ENCODE measurements at places on chromosomes 1 and 21.

- DNase-seq, result no peak
Measured at GRCh38 chr1:63742526-63742925, 31.3 kb upstream of the ROR1 start.

DNA sequence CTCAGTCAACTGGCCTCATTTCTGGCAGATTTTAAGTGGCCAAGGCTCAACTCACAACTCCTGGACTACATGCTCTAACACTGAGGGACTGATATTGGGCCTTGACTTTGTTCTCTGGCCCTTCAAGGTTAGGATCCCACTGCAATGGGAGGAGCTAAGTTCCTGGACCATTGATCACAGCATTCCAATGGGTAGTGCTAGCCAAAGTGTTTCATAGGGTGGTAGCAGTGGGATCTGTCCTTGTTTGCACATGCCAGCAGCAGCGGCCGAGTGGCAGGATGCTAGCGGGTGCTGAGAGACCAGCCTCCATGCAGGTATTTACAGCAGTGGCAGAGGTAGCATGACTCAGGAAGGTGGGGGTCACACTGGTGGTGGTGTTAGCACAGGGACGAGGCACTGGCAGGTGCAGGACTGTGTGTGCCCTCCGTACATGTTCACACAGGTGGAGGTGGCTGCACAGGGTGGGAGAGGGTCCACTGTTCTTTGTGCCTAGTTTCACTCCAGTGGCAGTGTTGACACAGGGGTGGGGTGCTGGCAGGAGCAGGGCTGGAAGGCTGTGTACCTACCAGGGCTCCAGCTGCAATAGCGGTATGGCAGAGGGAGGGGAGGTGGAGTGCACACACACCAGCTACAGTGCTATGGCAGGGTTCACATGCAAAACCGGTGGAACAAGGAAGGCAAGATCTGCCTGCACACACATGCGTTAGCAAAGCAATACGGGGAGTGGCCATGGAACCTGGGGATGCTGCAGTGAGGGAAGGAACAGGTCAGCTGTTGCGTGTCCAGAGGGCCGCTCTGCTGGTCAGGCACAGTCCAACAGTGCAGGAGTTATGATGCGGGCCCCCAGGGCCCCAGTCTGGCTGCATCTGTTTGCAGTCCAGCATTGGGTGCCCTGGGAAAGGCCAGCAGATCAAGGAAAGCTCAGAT lies 51.7 kb downstream of the COL24A1 start:
- DNase-seq, result no peak

DNA sequence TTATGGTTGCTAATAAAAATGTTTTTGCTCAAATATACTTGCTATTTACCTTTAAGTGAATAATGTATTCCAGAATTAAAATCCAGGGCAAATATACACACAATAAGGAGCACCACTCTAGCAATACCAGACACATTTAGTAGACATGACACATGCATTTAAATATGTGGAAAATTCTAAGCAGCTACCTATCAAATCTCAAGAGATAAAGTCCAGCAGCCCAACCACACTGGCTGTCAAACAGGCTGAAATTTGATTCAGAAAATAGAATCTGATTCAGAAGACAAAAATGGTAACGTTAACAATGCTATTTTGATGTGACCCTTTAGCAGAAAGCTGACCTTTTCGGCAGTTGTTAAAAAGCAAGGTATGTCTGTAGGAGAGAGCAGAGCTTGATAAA lies 42.3 kb downstream of the PLEKHO1 start:
- DNase-seq, result no peak

DNA sequence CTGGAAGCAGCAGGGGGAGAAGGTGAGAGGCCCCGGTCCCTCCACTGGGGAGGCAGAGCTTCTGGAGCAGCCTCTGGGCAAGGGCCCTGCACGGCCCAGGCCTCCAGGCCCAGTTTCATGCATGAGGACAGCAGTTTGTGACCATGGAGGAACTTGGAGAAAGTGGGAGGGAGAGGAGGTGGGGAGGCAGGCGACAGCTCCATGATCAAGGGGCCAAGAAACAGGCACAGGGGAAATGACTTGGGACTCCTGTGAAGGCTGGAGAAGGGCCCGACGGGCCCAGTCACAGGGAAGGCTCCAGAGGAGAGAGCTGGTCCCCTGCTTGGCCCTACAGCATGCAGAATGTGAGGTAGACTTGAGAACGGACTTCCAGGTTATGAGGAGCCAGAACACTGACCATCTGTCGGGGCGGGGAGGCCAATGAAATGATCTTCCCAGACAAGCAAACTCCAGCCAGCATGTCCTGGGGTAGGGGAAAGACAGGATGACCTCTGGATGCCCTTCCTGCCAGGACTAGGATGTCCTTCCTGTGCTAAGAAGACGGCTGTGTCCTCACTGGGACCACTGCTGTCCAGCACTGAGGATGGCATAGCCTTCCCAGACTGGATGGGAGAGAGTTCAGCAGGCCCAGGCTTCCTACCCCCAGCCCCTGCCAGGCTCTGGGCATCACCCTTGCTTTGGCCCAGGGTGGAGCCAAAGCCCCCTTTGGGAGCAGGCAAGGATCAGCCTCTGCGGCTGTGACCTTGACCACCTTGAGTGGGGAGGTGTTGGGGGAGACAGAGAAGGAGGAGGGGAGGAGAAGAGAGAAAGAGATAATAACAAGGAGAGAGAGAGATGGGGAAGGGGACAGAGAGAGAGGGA lies 548.2 kb downstream of the PTPRU start:
- no peak for DNase-seq

DNA sequence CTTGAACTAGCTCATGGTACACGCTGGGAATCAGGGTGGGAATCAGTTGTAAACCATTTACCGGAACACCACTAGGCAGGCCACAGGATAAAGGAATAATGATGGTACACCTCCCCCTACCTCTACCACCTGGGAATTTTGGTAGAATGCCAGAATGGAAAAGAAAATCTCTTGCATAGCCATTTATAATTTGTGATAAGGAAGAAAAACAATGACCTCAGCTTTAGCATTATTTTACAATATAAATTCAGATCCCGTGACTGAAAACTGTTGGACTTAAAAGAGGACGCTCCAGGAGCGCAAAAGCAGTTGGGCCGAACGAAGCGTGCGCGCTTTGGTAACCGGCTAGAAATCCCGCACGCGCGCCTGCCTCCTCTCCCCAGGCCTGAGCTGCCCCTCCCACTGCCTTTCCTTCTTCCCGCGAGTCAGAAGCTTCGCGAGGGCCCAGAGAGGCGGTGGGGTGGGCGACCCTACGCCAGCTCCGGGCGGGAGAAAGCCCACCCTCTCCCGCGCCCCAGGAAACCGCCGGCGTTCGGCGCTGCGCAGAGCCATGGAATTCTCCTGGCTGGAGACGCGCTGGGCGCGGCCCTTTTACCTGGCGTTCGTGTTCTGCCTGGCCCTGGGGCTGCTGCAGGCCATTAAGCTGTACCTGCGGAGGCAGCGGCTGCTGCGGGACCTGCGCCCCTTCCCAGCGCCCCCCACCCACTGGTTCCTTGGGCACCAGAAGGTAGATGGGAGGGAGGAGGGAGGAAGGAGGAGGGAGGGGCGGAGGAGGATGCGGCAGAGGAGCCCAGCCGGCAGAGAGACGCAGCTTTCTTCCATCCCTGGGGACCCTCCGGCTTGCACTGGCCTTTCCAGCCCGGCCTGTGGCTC lies at the start of gene CYP4X1:
TSS of gene CYP4X1 (plus strand) at position 402 of the 873 bp plus-strand sequence. CDS start at position 551, 149 bp downstream.
- no peak for DNase-seq

GRCh38 chr1:79074975-79075374 lies 68.4 kb upstream of the ADGRL4 start:
- no peak for DNase-seq

DNA sequence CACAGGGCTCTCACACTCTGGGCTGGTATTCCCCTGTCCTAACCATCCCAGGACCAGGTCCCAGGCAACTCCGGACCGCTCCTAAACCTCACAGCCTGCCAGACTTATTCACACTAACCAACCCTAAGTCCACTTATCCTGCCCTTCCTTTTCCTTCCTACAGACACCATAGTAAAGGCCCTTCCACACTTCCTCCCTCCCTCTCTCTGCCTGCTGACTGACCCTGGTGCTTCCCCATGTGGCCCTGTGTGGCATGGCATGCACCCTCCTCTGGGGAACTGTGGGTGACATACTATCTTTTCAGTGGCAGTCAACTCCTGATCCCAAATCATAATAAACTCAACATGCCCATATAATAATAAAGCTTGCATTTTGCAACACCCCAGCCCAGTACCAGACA lies 155.1 kb upstream of the DNAH14 start:
- DNase-seq, result no peak

GRCh38 chr1:85366391-85367170 lies 90.1 kb upstream of the BCL10 start:
- DNase-seq, result no peak

DNA sequence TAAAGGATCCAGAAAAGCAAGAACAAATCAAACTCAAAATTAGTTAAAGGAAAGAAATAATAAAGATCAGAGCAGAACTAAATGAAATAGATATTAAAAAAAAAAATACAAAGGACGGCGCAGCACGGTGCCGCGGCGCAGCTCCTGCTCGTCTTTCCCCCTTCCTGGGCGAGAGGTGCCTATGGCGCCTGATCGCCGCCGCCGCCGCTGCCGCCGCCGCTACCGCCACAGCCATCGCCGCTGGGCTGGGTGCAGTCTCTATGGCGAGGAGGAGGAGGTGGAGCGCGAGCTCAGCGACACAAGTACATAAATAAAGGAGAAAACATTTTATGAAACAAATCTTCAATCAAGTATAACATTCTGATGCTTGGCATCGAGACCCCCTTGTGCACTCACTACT lies 77.6 kb upstream of the VANGL1 start:
- no peak for DNase-seq

DNA sequence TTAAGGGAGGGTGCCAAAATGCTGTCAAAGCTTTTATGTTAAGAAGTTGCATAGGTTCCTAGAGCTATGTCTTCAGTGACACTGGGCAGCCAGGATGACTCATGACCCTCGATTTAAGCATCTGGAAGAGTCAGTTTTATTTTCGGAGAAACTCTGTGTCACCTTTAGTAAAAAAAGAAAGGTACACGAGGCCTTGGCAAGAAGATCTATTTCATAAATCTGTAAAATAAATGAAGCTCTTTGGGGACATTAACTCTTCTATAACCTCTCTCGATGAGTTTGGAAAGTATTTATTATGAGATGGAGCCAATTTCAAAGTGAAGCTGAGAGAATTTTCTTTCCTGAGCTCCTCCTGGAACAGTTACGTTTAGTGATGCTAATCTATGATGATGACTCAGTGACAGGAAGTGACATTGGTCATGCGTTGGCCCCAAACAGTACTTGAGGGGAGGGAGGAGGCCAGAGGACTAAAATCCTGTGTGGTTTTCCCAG lies 156.5 kb downstream of the HLX start:
- no peak for DNase-seq

- no peak for DNase-seq
Measured at GRCh38 chr1:92301021-92301420, 2.2 kb downstream of the RPAP2 start.

- DNase-seq, result no peak
Measured at GRCh38 chr1:118773656-118774055, 214.5 kb downstream of the TBX15 start.

DNA sequence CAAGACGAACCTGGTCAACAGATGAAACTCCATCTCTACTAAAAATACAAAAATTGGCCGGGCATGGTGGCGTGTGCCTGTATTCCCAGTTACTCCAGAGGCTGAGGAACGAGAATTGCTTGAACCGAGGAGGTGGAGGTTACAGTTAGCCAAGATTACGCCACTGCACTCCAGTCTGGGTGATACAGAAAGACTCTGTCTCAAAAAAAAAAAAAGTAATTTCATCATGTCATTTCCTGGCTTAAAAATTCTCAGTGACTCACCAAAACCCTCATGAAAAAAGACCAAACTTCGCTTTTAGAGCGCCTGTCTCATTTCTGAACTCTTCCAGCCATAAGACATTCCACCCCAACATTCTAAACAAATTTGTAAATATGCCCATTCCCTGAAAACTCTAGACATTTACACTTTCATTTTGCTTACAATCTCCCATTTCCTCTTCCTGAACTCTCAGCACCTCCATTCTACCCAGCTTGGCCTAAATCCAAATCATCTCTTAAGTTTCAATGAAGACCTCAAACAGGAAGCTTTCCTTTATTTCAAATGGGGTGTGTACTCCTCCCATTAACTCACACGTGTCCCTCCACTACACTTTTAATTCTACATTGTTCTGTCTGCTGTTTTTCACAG lies 50.5 kb upstream of the PRRC2C start:
- DNase-seq, result no peak

DNA sequence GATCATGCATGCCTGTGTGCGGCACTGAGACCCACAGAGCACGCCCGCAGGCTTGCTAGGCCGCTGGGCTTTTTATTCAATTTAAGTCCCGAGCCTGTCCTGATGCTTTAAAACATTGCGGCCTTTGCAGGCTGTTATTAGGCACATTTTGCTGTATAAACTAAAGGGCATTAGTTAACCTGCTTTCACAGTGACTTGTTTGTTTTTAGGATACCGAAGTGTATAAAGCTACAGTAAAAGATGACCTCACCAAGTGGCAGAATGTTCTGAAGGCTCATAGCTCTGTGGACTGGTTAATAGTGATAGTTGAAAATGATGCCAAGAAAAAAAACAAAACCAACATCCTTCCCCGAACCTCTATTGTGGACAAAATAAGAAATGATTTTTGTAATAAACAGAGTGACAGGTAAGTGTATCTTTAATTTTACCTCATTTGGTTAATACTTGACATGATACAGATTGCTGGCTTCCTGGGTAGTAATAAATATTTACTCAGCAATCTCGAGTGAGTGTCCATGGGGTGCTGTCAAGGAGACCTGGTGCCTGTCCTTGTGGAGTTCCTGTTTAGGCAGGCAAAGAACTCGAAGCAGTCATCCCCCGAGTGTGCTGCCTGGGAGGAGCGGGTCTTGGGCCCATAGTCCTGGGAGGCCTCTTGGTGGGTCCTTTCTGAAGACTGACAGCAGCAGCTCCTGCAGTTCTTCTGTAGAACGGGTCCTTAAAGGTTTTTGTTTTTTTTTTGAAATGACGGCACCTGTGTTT lies 40.1 kb downstream of the TRAPPC10 start:
- no peak for DNase-seq

GRCh38 chr1:65167586-65168242 lies 19.7 kb downstream of the AK4 start:
- DNase-seq, result no peak

DNA sequence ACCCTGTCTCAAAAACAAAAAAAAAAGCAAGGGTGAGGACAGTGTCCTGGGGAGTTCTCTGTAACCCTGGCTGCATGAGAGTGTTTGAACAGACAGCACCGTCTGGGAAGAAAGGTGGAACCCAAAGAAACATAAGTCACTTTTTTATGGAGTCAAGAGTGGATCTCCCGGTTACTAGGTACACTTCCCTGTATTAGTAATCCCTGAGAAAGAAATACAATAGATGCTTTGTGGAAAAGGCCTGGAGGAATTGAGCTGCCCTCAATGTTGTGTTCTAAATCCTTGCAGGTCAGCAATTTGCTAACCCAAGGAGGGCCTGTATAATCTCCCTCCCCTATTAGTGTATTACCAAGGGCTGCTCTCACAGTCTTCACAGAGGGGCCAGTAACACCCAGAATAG lies 16.6 kb downstream of the DEGS1 start:
- no peak for DNase-seq

DNA sequence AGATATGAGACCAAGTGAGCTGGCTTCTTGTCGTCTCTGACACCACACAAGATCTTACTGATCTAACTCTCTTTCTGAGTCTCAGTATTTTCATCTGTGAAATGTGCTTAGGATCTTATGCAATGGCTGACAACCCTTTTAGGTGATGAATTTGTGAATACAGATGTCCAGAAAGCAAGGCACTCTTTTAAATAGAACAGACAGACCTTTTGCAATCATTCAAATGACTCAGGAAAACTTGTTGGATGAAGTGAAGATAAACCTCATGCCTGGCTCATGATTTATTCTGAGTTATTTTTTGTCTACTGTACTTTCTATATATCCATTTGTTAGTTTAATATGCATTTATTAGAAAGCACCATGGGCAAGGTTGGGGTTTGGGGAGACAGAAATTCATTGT lies 411.3 kb downstream of the PTPRU start:
- DNase-seq, result no peak

- no peak for DNase-seq
Measured at GRCh38 chr1:194252199-194252598, 1065.8 kb upstream of the B3GALT2 start.
